Stimulated activated CD4-positive, alpha-beta T cell treated with anti-CD3 and anti-CD28 coated beads, TNF-alpha, amount 100 ng/mL, for 48 hours (primary cell): ENCODE measurements at places on chromosomes 7 and 10.

GRCh38 chr10:133526957-133527588, at the start of gene CYP2E1:
CYP2E1 (plus strand) TSS chr10:133527363; CDS start chr10:133527396, 33 bp downstream.
- no peak for DNase-seq

GRCh38 chr10:74903491-74903890, 77.1 kb downstream of the KAT6B start:
- no peak for DNase-seq

GRCh38 chr10:43347997-43348396, 23.4 kb upstream of the FXYD4 start:
- DNase-seq, result no peak

DNA sequence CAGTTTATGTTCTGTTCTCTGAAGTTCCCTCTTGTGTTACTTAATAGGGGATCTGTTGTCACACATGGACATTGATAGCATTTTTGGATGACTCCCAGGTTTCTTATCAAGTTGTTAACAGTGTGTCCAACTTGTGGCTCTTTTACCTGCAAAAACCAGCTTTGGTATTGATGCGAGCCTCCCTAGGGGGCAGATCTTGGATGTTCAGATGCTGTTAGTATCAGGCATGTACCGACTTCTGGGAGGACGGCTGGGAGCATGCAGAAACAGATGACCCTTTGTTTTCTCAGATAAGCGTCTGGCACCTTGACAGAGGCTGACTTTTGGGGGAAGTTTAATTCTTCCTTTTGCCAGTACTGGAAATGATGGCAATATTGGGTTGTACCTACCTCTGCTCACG, 2.2 kb downstream of the PLPP4 start:
- DNase-seq, result no peak

DNA sequence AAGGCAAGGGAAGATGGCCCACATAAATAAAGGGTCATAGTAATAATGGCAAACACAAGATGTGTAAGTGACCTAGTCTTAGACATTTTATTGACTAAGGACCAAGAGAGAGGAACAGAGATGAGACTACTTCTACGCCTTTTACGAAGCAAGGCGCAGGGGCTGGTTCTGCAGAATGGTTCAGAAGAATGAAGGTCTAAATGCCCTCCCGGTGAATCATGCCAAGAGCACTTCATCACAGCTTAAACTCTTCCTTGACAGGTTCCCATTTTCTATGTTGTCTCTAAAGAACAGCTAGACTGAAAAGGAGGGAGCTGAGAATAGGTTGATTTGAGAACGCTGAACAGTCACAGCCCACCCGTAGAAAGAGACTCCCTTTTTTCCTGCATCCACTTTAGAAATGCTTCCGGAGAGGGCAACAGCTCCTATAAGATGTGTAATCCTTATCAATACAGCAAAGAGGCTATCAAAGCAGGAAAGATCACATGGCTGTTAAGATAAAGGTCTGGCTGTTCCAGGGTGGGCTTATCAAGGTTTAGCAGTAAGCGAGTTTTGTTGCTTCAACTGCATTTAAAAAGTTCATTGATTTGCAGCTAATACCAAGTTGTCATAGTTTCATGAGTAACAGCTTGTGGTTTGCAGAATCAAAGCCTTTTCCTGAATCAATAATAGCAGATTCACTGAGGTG, 93.4 kb upstream of the AUTS2 start:
- DNase-seq, result no peak

GRCh38 chr10:113713640-113713982, 33.9 kb downstream of the CASP7 start:
- no peak for DNase-seq

GRCh38 chr7:127872122-127872521, 159.1 kb downstream of the LRRC4 start:
- no peak for DNase-seq

DNA sequence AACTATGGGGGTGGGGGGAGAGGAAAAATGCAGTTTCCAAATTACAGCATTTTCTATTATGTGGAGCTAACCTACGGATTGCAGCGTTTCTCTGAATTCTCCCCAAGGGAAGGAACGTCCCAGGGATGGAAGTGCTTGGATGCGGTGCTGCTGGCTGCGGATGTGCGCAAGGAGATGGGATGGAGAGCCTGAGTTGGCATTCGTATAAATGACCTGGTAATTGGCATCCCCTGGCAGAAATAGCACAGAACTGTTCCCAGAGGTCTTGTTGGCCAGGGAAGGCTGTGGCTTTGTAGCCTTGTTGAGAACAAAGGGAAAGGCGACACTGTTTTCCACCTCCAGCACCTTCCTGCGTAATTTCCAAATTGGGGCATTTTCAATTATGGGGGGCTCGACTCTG, 2.7 kb downstream of the ORAI2 start:
- no peak for DNase-seq

DNA sequence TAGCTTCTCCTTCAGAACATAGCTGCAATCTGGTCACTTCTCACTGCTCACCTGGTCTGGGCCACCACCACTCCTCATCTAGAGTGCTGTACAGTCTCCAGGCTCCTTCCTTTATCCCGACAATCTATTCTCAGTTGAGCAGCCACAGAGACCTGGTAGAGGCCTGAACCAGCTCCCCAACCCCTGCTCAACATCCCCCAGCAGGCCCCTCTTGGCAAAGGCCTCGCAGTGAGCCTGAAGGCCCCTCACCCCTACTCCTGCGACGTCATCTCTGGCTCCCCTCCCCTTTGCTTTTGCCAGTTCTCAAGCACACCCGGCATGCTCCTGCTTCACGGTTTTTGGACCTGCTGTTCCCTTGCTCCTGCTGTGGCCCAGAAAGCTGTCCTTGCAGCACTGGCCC, 113.9 kb downstream of the ARHGAP22 start:
- no peak for DNase-seq

- DNase-seq, result no peak
These were observed at the start of gene BEND7 for GRCh38 chr10:13528875-13529713. BEND7 (minus strand) TSS chr10:13529014; CDS start chr10:13528533, 481 bp downstream.

DNA sequence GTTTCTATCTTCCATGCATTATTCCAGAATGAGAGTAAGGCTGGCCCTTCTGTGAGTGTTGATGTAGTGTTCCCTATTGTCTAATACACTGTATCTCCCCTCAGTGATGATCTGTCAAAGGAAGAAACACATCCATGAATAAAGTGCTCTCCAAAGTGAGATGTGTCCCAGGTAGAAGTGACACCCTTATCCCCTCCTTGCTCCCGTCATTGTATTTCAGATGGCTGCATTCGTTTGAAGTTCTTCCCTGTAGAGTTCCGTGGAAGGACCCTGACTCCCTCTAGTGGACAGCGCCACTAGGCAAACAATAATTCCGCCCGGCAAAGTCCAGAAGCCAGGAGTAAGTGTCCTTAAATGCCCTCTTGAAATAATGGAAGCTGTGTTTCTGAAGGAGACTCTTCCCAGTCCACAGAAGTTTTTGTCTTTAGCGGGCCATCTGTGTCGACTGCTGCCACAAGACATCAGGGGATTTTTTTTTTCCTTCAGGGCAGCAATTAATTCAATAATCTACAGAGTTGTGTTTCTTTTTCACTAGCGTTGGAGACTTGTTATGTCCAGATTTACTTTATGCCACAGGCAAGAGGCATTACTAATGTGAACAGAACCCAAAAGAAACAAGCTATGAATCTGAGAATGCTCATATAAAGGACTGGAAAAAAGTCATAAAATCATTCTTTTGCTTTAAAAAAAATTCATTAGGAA, 64.6 kb downstream of the THNSL1 start:
- DNase-seq, result peak; percentile 52

DNA sequence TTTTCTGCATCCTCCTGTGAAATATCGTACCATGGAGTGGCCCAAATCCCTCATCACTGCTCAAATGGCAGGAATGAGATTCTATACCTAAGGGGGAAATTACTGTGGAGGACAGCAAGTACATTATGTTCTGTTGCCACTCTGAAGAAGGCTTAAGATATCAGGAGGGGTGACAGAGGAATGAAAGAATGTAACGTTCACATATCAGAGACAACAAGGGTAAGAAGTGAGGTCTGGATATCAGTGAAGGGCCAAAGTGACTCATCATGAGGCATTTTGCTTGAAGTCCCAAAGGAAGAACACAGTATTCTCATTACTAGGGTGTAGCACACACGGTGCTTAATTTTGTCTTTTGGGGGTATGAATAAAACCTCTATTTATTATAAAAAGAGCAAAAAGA, 71.5 kb upstream of the SLC13A1 start:
- no peak for DNase-seq

DNA sequence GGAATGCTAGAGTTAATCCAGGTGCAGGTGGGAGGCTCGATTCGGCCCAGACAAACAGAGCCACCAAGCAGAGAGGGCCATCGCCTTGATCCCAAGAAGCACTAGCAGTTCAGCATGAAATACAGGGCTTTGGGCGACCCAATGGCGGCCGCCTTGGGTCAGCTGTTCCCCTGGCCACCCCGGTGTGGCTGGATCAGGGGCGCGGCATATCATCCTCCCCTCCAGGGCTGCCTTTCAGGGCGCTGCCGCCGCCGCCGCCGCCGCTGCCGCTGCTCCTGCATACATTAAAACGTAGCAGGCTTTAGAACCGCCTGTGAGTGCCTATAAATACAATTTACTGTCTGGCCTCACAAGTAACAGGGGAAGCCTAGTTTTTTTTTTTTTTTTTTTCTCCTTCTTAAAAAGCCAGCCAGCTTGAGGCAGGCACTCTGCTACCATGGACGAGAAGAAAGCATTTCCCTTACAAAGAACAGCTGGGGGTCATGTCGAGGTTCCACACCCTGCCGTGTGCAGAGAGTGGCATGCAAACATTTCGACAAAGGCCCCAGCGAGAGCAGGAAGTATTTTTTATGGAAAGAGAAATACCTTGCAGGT, 57.7 kb upstream of the EFCAB10 start:
- no peak for DNase-seq

DNA sequence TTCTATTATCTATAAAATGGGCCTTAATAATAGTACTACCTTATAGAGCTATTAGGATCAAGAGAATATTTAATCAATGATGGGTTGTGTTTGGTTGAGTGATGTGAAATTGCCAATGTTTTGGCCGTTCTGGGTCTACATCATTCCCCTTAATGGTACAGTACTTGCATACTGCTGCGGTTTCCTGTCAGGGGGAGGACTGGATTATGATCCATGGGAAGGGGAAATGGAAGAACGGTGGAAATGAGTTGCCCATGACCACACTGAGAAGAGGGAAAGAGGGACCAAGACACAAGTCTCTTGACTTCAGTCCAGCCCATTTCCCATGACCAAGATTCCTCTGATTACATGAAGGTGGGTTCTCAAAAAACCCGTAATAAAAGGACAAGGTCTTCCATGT, 999 bp upstream of the MRPS24 start:
- DNase-seq, result no peak

DNA sequence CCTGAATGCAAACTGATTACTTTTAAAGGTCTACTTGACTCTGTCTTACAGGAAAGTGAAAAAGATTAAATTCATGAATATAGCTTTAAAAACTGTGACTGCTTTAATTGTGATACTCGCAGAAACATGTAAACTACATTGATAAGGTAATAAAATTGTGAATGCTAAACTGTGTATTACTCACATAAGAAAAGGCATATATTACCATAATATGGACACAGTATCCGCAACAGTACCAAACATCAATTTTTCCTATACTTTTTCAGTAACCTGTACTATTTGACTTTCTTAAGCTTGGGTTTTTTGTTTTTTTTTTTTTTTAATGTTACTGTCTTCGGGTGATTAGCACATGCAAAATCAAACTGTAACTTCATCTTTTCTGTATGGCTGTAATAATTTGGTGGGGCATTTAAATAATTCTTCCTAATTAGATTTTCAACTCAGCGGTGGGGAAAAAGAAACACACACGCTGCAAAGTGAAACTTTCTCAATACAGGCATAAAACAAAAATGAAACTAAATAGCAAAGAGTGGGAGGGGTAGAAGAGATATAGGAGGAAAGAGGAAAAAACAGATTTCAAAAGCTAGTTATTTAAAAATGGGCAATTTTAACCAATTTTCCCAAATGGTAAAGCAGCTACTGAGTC, 23.2 kb downstream of the NT5C3A start:
- no peak for DNase-seq

GRCh38 chr7:17546189-17546588, 247.7 kb downstream of the AHR start:
- DNase-seq, result no peak

- no peak for DNase-seq
These were observed 133.4 kb downstream of the FZD1 start for GRCh38 chr7:91397612-91398011.

DNA sequence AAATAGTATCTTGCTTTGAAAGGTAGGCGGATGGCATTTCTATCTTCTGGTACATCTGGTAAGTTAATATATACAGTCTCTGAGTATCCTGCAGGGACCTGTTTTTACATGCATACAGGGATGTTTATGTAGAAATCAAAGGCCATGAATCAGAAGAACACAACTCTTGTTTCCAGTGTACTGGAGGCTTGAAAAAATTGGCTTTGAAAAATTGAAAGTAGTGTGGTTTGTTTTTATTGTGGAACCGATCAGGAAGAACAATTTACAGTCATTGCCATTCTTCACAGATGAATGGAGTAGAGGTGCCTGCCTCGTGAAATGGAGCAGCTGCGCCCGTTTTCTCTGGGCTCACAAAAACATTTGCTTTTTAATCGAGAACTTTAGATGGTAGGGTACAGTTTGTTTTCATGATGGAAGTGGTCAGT, 54.0 kb upstream of the RPA3 start:
- no peak for DNase-seq

- DNase-seq, result peak; percentile 23
These were observed 220.6 kb downstream of the CCDC3 start for GRCh38 chr10:12780634-12781601.

DNA sequence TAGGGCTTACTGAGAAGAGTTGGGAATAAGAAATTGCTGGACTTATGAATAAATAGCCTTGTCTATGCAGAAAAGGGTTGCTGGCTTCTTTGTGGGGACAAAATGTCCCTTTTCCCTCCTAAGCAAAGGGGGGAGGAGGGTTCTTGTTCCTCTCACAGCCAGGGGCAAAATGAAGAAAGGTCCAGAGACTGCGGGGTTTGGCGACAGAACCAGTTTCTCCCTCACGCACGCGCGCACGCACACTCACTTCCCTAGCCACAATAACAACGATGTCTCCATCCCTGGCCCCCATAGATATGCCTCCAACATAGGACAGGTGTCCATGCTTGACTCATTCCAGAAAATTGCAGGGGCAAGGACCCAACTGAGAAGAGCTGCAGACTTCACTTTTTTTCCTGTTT, 3.3 kb downstream of the ZMIZ1 start:
- no peak for DNase-seq

- no peak for DNase-seq
These were observed 28.2 kb downstream of the MINDY4 start for GRCh38 chr7:30799206-30799975.

DNA sequence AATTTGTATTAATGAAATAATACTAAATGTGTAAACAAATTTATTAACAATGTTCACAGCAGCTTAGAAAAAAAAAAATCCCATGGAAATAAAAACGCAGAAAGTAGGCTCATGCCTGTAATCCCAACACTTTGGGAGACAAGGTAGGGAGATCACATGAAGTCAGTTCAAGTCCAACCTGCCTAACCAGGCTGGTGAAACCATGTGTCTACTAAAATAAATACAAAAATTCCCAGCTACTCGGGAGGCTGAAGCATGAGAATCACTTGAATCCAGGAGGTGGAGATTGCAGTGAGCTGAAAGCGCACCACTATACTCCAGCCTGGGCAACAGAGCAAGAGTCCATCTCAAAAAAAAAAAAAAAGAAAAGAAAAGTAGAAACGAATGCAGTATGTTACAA, 36.2 kb downstream of the LARP4B start:
- no peak for DNase-seq
